ENCODE measurements at places on chromosomes 5 and 9.
A peak's percentile ranks its signal among the peaks of the same experiment; 100 is the strongest.

DNA sequence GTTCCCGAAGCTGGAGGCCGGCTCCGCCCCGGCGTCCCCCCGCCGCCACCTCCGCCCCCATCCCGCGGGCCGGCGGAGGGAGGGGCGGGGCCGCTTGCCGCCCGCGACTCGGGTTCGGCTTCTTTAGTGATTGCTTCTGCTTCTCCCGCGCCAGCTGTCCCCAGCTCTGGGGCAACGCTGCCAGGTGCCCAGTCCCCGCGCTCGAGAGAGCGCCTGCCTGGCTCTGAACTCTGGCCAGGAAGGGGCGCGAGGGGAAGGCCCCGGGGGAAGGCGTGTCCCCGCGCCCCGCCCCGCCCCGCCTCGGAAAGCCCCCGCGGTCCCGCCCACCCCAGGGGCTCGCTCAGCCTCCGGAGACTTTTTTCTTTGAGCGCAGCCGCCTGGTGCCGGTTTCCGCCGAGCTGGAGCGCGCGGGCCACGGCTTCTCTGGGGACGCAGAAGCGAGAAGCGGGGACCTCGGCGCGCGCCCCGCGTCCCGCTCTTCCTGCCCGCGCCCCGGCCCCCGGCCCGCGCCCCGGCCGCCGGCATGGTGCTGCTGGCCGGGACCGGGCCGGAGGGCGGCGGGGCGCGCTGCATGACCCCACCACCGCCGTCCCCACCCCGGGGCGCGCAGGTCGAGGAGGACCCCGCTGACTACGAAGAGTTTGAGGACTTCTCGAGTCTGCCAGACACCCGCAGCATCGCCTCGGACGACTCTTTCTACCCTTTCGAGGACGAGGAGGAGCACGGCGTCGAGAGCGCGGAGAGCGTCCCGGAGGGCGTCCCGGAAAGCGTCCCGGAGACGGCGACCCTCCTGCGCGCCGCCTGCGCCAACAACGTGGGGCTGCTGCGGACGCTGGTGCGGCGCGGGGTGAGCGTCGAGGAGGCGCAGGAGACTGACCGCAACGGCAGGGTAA, at the start of gene ANKRD33B:
TSS of gene ANKRD33B (plus strand) at position 126 of the 893 bp plus-strand sequence. CDS start at position 524, 398 bp downstream.
- no peaks in the 10 kb centered on the region for H3K36me3 ChIP-seq
- H3K27me3 ChIP-seq: peaks cover 30% of the 10 kb centered on the region
- H3K27ac ChIP-seq: peak within 1 kb of the TSS; percentile 86

DNA sequence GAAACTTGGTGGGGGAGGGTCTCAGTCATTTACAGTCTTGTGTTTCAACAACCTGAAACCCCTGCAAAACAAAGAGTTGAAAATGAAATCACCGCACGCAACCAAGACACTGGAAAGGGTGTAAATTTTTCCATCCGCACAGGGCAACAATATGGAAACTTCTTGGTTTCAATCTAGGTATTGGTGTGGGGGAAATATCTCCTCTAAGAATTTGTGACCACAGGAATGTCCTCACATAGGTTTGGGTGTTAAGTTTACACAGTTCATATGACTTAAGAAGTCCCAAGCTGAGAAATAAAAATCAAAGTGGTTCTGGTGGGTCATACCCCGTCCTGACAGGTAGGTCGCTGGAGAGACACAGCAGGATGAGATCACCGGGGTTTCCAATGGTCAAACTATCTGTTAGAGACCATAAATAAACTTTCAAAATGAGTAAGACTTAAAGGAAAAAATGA, 51.9 kb upstream of the PIP5K1B start:
- H3K36me3 ChIP-seq: no peaks in the 10 kb centered on the region
- H3K4me3 ChIP-seq: no peak overlapping the region
- H3K27ac ChIP-seq: no peak overlapping the region

DNA sequence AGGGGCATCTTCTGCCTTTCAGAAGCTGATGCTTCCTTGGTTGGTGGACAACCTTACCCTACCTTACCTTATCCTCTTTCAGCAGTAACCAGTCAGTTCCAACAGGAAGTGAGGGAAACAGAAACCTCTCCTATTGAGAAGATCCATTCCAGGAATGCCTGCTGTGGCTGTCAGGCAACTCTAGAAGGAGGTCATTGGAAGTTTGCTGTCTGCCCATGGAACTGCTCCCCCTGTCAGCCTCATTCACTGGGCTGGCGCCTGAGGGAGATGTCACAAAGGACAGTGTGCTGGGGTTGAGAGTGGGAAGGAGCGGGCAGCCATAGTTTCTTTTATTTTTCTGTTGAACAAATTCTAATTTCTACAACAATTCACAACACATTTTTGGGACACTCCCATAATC, 54.7 kb downstream of the IRX1 start:
- no peak for DNase-seq
- no peak overlapping the region for H3K4me3 ChIP-seq
- no peak overlapping the region for H3K27ac ChIP-seq
- peaks cover 7% of the 10 kb centered on the region for H3K27me3 ChIP-seq
- no peaks in the 10 kb centered on the region for H3K36me3 ChIP-seq

GRCh38 chr9:33346564-33346963, 55.8 kb downstream of the AQP7 start:
- no peak overlapping the region for H3K4me3 ChIP-seq
- H3K36me3 ChIP-seq: peaks cover 79% of the 10 kb centered on the region
- no peaks in the 10 kb centered on the region for H3K27me3 ChIP-seq
- no peak for DNase-seq
- H3K27ac ChIP-seq: no peak overlapping the region

DNA sequence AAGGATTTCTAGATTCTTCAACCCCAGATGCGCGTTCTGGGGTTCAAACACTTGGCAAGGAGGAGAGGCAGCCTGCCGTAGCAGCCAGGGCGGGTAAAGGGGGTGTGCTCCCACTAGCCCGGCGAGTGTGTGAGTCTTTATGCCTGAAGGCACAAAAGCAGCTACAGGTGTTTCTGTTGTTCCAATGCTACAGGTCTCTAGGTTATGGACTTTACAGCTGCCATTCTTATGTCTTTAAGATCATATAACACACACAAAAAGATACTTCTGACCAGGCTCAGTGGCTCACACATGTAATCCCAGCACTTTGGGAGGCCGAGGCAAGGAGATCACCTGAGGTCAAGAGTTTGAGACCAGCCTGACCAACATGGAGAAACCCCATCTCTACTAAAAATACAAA, 133.6 kb upstream of the RETREG1 start:
- H3K27me3 ChIP-seq: no peaks in the 10 kb centered on the region
- no peak overlapping the region for H3K27ac ChIP-seq
- H3K4me3 ChIP-seq: no peak overlapping the region
- peaks cover 7% of the 10 kb centered on the region for H3K36me3 ChIP-seq
- no peaks in the 10 kb centered on the region for H3K4me1 ChIP-seq

- no peaks in the 10 kb centered on the region for H3K4me1 ChIP-seq
- H3K27ac ChIP-seq: no peak overlapping the region
- H3K27me3 ChIP-seq: no peaks in the 10 kb centered on the region
- no peak for DNase-seq
- no peak overlapping the region for H3K4me3 ChIP-seq
These were observed 49.9 kb upstream of the GPR151 start for GRCh38 chr5:146565764-146566367.

DNA sequence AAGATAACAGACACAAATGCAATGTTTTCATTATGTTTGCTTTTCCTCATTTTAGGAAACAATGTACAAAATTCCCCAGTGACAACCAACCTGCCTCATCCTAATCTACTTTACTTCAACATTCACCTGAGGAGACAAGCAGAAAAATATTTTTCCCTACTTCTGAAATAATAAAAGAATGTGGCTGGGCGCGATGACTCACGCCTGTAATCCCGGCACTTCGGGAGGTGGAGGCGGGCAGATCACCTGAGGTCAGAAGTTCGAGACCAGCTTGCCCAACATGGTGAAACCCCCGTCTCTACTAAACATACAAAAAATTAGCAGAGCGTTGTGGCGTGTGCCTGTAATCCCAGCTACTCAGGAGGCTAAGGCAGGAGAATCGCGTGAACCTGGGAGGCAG, 36.9 kb downstream of the MYO10 start:
- no peak overlapping the region for H3K27ac ChIP-seq
- DNase-seq: no peak
- H3K4me3 ChIP-seq: no peak overlapping the region
- no peaks in the 10 kb centered on the region for H3K36me3 ChIP-seq

DNA sequence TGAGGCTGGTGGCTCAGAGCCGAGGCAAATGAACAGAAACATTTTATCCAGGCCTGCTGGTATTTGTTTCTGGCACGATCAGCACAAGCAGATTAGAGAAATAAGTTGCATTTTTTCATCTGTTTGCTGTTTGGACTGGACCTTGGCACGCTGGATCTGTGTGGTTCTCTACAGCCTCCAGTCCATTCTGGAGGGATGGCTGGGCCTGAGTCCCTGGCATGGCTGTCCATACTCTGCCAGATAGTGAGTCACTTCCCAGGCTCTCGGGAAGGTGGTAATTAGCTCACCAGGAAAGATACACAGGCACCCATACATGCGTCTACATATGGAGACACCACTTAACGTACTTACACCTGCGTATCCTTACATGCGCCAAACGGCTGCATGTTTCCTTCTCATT, 78.6 kb downstream of the SPRY4 start:
- H3K4me1 ChIP-seq: peaks cover 9% of the 10 kb centered on the region
- H3K4me3 ChIP-seq: no peak overlapping the region
- no peak for DNase-seq
- no peaks in the 10 kb centered on the region for H3K27me3 ChIP-seq
- no peaks in the 10 kb centered on the region for H3K36me3 ChIP-seq
- H3K27ac ChIP-seq: no peak overlapping the region

GRCh38 chr9:117160254-117160653, 254.6 kb downstream of the ASTN2 start:
- no peak overlapping the region for H3K27ac ChIP-seq
- no peak for DNase-seq
- no peak overlapping the region for H3K4me3 ChIP-seq
- H3K27me3 ChIP-seq: no peaks in the 10 kb centered on the region
- no peaks in the 10 kb centered on the region for H3K4me1 ChIP-seq
- H3K36me3 ChIP-seq: no peaks in the 10 kb centered on the region

GRCh38 chr9:128805661-128806060, 12.6 kb upstream of the ENDOG start:
- no peak overlapping the region for H3K4me3 ChIP-seq
- no peak for DNase-seq
- no peak overlapping the region for H3K27ac ChIP-seq
- no peaks in the 10 kb centered on the region for H3K27me3 ChIP-seq
- no peaks in the 10 kb centered on the region for H3K4me1 ChIP-seq

DNA sequence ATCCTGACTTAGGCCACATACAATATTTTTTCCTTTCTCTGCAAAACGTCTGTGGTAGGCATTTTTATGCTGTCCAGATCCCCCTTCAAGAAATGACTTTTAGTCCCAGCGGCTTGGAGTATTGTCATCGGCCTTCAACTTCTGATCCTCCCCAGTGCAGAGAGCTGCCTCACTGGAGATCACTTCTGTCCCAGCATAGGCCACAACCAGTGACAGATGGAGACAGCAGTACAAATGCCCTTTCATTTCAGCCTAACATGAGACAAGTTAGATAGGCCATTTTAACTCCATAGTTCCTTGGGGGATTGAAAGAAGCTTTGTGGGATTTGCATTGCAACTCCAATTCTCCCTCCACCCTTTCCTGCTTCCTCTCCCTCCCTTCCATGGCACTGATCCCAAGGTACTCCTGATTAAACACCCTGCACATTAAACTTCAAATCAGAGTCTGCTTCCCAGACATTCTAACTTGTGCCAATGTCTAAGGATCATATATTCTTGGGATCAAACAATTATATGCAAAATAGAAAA, 3.2 kb upstream of the MAMDC2 start:
- no peak overlapping the region for H3K4me3 ChIP-seq
- no peak overlapping the region for H3K27ac ChIP-seq
- no peaks in the 10 kb centered on the region for H3K36me3 ChIP-seq

GRCh38 chr5:64506567-64507263, 900 bp downstream of the RGS7BP start:
- H3K4me3 ChIP-seq: peak overlapping the region; percentile 47
- H3K27ac ChIP-seq: no peak overlapping the region
- H3K27me3 ChIP-seq: peaks cover 36% of the 10 kb centered on the region

DNA sequence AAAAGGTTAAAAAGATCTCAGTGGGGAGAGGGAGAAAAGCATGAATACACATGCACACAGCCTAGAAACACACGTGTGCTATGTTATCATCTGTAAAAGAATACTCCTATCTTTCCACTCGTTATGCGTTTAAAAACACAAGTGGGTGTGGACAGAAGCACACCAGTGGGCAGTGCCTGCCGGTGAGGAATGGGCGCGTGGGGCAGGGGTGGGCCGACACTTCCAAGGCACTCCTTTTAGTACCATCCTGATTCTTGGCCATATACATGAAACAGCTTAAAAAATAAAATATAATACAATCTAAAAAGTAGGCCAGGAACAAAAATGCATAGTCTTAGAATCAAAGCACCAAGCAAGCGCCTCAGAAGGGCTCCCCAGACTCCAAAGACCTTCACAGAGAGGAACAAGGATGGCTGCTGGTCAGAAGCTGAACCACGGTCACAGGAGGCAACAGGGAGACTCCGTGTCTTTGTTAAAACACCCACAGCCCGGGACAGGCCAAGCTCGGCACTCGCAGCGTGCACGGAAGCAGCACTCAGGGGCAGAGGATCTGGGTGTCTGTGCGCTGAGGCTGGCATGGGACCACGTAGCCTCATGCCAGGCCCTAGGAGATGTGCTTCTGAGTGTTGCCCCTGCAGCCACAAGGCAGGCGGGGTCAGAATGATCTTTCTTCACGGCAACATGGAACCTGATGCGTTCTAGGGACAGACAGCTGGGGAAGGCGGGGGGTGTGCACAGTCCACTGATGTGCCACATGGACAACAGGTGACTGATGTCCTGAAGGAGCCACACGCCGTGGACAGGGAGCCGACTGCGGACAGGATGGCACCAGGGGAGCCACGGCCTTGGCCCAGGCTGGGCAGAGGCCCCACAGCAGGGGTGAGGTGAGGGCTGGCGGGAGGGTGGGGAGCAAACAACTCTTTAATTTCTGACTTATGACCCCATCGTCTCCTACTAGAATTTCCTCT, 15.9 kb downstream of the BRD9 start:
- no peak for DNase-seq
- no peak overlapping the region for H3K27ac ChIP-seq
- H3K36me3 ChIP-seq: peaks cover 78% of the 10 kb centered on the region
- H3K4me3 ChIP-seq: no peak overlapping the region
- no peaks in the 10 kb centered on the region for H3K4me1 ChIP-seq
- no peaks in the 10 kb centered on the region for H3K27me3 ChIP-seq

- no peaks in the 10 kb centered on the region for H3K27me3 ChIP-seq
- no peaks in the 10 kb centered on the region for H3K36me3 ChIP-seq
- no peak for DNase-seq
These were observed 7.4 kb downstream of the B4GALT1 start for GRCh38 chr9:33159777-33160127.

DNA sequence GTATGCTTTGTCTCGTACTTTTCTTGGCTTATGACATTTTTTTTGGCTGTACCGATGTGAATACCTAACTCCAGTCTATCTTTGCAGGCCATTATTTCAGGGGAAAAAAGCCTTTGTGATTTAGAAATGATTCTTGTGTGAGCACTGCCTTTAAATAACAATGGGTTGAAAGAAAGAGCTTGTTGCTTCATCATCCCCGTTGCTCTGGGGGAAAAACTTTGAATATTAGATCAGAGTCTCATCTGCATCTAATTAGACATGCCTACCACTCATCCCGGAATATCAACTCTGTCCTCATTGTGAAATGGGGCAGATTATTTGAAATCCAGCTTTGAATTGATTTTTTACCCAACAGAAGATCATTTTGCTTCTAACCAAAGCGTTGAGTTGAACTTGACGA, 13.5 kb downstream of the CXCL14 start:
- H3K4me3 ChIP-seq: no peak overlapping the region
- H3K36me3 ChIP-seq: no peaks in the 10 kb centered on the region
- H3K27me3 ChIP-seq: no peaks in the 10 kb centered on the region
- DNase-seq: no peak
- peak overlapping the region; percentile 31 for H3K27ac ChIP-seq
- H3K4me1 ChIP-seq: peaks cover 48% of the 10 kb centered on the region
